Heart left ventricle (tissue), 16 donors: ENCODE measurements at places on chromosomes 6 and 20. TPM values are rescaled to one million over a fixed set of nuclear protein-coding genes. Genes with fewer than 3 reads are reported as not detected.

RBPJL gene
- not detected for total RNA-seq

BHLHE23 gene
- not detected for total RNA-seq

DNA sequence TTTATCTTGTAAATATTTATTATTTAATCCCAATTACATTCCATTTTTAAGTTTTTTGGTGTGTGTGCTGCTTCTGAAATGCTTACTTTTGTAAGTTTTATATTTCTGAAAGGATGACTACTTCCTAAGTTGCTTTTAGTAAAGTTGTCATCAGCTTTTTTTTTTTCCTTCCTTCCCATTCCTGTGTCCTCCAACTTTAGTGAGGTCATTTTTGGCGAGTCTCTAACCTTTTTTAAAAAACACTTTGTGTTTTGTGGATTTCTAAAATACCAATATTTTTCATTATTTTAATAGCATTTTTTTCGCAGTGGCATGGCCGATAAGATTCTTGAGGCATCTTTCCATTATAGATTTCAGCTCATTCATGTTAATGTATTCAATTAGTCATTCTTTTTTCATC, 30.9 kb downstream of the FIG4 start:
- no peak for DNase-seq

MAP3K5 gene
- total RNA-seq: 28.0 TPM

- DNase-seq: peak; percentile 64
Measured at GRCh38 chr6:33433544-33434191, 13.8 kb downstream of the SYNGAP1 start.

GRCh38 chr20:62742550-62742949, 33.9 kb downstream of the NTSR1 start:
- no peak for DNase-seq

BACH2 gene
- 1.2 TPM for total RNA-seq

DNA sequence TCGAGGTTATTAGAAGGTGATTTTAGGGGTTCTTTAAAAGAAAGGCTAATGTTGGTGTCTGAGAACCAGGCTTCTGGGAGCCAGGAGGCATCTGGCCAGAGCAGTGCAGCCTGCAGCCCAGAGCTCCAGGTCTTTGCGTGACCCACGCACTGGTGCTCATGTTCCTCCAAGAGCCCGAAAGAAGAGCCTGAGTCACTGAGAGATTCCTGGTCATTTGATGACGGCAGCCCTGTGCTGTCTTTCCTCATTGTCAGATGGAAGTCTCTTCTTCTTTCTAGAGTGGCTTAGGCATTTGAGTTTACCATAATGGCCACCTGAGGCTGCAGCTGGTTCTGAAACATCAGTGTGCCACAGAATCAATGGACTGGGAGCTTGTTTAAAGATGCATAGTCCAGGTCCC, 46.4 kb downstream of the CD109 start:
- DNase-seq: no peak

DNA sequence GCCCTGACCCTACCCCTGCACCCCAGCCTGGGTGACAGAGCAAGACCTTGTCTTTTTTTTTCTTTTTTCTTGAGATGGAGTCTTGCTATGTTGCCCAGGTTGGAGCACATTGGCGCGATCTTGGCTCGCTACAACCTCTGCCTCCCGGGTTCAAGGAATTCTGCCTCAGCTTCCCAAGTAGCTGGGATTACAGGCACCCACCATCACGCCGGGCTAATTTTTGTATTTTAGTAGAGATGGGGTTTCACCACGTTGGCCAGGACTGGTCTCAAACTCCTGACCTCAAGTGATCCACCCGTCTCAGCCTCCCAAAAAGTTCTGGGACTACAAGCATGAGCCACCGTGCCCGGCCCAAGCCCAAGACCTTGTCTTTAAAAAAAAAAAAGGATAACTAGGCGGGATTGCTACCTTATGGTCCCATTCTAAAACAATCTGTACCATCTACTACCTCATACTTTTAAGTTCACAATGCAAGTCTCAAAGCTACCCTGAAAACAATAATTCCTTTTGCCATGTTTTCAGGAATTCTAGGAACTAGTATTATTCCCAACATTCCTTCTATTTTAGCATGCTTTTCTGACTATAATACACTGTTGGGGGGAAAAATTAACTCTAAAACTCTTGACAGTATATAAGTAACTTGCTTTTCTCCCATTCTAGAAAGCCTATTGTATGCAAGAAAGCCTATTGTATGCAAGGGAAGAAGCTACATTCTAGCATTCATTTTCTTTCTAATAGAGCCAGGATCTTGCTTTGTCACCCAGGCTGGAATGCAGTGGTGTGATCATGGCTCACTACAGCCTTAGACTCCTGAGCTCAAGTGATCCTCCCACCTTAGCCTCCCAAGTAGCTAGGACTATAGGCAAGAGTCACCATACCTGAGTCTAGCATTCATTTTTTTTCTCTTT, 6.6 kb downstream of the TUBB start:
- DNase-seq: no peak

DNA sequence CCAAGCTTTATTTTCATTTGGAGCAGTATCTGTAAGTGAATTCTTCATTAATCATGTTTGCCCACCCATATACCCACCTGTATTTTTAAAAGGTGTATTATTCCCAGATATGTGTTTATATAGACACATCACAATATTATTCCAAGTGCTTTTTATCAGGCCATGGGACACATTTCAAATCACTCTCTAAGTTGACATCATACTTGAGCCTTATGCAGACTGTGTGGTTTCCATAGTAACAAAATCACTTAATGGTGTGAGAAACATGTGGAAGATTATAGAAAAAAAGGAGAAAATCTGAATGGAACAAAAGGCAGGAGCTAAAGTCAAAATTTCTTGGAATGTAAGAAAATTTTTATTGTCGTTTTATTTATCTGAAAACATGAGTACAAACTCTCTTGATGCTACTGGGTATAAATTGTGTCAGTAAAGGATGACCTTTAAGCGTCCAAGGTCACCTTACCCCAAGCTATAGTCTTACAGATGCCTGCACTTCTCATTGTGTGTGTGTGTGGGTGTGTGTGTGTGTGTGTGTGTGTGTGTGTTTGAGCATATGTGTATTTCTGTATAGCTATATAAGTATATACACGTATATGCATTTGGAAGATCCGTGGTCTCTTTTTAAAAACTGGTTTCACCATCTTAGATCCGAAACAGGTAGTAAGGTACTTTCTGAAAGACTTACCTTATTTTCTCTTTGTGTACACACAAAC, 79.8 kb upstream of the CCN6 start:
- no peak for DNase-seq

GRCh38 chr6:157770946-157771345, 52.1 kb upstream of the SNX9 start:
- no peak for DNase-seq

CTCFL gene
- total RNA-seq: not detected

DNA sequence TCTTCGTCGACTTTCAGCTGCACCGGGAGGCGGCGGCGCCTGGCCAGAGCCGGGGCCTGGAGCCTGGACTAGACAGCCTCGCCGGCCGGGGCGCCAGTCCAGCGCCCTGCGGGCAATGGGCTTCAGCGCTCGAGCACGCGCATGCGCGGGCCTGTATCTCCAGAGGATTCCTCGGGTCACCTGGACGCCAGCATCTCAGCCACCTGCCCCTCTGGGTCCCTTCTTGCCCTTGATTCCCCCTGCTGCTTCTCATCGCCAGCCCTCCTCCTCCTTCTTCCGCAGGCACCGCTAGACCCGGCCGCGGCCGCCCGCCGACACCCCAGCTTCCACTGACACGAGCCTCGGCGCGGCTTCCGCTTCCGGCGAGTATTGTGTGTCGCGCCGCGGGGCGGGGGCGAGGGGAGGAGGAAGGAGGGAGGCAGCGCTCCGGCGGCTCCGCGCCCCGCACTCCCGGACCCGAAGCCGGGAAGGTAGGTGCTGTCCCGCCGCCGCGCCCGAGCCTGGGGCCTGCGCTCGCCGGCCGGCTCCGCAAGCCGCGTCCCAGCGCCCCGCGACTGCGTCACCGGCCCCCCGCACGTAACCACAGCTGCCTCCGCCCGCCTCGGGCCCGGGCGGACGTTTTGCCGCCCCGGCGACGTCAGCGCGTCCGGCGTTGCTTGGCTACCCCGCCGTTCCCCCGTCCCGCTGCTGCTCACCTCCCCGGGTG, at the start of gene TRIM39:
TRIM39 (plus strand) TSS at position 402 of the 706 bp plus-strand sequence. CDS start 2,391 bp downstream, outside the sequence.
- DNase-seq: peak; percentile 94

SEL1L2 gene
- total RNA-seq: 0.91 TPM

GRCh38 chr6:106170030-106170791, 84.1 kb downstream of the PRDM1 start:
- DNase-seq: no peak

PTCRA gene
- not detected for total RNA-seq

- no peak for DNase-seq
Measured at GRCh38 chr20:29878777-29879442, 1378.6 kb upstream of the DEFB115 start.

DNA sequence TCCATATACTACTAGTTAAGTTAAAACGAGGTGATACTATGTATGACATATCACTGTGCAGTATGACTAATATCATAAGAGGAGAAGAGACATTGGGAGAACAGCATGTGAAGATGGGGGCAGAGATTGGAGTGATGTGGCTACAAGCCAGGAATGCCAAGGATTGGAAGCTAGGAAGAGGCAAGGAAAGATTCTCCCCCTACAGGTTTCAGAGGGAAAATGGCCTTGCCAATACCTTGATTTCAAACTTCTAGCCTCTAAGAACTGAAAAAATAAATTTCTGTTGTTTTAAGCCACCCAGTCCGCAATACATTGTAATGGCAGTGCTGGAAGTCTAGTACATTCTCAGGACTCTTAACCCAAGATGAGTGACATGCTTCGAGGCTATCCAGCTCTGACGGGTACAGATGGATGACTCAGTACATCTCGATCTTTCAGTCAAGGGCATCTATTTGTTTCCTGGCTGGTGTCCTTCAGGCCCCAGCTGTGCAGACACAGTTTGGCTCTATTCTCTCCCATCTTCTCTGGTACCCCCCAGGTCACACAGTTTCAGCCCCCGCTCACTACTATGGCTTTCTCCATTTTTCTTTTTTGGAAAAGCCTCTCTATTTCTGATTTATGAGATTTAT, 55.5 kb upstream of the THEMIS start:
- DNase-seq: no peak

GRCh38 chr6:105272786-105273185, 93.0 kb upstream of the POPDC3 start:
- no peak for DNase-seq

ELMO2 gene
- 33.6 TPM for total RNA-seq

DNA sequence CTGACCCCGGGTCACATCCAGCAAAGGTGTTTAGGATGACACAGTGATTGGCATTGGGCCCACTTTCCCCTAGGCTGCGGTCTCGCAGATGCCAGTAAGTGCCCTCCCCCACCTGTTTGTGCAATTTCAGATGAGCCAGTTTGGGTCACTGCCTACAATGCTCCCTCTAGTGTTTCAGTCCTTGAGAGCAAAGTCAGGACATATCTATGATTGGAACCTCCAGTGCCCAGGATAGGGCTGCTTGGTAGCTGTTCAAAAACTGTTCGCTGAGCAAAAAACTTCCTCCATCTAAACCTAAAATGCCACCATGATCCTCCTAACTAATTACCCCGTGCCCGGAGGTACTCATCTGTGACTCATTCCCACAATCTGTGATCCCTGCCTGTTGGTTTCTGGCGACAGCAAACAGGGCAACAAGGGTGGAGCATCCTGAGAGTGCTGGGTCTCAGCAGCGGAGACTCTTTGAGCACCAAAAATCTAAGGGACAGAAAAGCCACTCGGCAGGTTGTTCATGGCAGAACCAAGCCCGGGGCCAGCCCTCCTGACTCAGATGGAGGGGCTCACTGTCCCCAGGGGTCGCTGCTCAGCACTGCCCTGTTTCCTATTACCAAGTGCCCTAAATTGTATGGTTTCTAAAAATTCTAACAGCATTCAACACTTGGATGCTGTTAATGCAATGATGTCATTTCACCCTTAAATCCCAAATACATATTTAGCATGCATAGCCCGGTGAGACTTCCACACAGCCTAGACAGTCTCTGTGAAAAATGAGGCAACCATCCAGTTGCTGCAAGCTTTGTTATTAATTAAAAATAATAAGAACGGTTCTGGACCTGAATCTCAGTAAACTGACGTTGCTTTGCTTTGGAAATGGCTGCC, 5.0 kb downstream of the VSX1 start:
- no peak for DNase-seq

DNA sequence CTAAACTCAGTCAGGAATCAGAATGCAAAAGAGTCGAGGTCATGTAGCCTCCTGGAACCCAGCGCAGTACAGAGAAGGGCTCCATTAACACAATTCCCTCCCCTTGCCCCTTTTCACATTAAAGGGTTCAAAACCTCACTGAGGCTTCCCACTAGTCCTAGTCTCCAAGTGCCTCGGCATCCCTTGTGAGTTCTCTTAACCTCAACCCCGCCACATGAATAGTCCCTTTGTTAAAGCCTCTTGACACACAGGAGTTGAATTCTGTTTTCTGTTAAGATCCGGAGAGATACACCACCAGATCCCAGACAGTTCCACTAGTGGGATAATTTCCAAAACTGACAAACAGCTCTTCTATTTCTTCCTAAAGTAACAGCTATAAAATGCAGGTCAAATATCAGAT, 17.8 kb downstream of the PTPRT start:
- DNase-seq: no peak

DNA sequence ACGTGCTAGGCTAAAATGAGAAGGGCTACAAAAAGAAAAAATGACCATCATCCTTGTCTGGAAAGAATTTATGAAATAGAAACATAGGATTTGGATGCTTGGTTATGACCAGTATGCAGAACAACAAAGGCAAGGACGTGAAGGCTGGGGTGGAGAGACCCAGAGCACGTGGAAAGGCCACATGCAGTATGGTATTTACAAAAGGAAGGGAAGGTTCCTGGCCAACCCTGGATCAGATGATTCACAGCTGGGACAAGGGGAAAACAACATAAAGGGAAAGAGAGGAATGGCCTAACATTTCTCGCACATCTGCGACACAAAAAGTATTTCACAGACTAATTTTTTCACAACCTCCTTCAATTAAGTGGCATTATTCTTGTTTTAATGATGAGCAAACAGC, 8.2 kb downstream of the STX7 start:
- DNase-seq: no peak

DNA sequence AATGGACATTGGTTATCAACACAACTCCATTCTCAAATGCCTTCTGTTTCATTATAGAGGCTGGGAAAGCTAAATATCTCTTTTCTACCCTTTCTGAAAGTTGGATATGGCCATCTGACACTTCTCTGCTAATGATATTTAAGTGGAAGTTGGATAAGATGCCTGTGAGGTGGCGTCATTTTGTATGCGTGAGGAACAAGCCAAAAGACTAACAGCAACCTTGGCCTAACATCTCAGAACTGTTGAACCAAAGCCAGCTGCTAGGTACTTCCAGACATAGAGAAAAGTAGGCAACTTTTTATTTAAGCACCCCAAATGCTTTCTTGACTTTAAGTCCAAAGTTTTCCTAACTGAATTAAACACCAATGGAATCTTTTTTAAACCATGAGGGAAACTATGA, 708.4 kb downstream of the CD109 start:
- no peak for DNase-seq

TP53RK gene
- total RNA-seq: 8.9 TPM

DNA sequence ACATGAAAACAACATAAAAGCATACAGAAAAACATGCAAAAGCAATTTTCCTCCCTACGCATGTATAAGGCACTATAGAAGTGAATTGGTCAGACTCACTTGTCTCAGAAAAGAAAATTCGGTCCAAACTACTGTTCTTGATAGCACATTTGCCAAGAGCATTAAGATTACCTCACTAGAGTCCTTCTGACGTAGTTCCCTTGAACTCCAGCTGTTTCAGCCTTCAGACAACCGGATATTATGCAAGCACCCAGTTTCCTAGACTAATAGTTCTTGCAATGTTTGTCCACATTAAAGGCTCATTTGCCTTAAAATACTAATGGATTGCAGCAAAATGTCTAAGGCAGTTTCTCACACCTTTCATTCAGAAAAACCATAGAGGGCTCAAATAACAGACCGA, 2.5 kb upstream of the CASS4 start:
- no peak for DNase-seq

FGD2 gene
- total RNA-seq: 45.8 TPM

PAX1 gene
- total RNA-seq: not detected
